ENCODE measurements at places on chromosomes 3 and 15. TPM values are rescaled to one million over a fixed set of nuclear protein-coding genes. Genes with fewer than 3 reads are reported as not detected.

GRCh38 chr3:37097776-37098175 lies 76.6 kb downstream of the LRRFIP2 start:
- DNase-seq: no peak

DNA sequence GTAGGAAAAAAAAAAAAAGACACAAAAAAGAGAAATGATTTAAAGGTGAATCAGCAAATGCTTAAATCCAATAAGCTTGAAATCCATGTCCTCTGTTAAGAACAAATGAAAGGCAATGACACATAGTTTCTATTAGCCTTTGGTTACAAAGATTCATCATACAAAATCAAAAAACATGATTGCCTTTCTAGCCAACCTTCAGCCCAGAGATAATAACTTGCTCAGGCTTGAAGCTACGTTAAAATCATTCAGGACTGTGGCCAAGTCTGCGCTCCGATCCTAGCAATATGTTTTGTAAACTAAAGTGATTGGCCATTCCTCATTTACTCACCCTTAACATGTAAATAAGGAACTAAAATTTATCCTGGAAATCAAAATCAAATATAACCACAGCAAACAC lies 556.7 kb downstream of the FGF12 start:
- DNase-seq: no peak

DNA sequence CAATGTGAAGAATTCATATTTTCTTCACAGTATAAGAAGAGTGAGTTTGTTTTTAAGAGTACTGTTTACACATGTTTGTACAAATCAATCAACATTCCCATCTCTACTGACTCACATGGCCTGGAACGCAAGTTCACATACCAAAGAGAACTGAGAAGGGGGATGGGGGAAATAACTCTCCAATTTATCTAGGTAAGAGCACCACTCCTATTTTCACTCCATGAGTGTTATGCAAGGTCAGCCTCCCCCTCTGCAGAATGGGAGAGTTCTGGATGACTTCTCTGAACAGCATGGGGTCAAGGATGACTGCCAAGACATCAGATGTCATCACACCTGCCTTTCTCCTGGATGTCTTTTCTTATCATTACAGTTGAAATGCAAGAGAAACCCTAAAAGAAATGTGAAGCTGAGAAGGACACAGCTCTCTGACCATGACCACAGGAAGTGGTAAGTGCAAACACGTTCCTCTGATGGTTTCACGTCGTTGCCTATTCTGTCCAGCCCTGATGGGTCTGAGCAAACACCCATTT lies 95.2 kb downstream of the SEMA6D start:
- no peak for DNase-seq

DNA sequence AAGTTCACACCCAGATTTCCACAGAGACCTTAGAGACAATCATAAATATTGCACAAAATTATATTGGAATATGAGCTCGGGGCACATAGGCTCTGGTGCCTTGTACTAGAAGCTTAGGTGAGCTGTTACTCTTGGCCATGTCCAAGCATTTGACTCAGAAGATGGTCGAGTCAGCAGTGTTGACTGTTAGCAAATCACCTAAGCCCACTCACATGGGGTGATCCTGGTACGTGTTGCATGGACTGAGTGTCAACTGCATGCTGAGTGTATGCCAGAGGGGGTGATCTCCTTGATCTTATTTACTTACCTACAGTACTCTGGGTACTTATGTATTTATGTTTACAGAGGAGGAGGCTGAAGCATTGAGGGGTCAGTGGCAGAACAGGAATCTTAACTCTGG lies 14.0 kb downstream of the SMAD3 start:
- DNase-seq: peak; percentile 63

DNA sequence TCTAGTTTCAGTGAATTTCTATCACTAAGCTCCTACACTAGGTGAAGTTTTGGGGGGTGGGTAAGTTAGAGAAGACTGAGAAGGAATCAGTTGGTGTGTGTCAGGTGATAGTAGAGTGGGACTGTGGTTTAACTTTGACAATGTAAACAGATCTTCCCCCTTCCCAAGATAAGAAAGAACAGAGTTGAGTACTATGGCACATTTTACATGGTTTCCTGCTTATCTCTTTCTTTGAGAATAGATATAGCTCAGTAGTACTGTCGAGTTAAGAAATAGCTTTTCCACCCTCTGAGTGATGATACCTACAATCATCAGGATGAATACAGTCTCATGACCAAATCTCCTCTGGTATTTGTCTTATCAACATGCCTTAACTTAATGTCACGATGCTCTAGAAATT lies 42.8 kb downstream of the GAP43 start:
- DNase-seq: no peak

DNA sequence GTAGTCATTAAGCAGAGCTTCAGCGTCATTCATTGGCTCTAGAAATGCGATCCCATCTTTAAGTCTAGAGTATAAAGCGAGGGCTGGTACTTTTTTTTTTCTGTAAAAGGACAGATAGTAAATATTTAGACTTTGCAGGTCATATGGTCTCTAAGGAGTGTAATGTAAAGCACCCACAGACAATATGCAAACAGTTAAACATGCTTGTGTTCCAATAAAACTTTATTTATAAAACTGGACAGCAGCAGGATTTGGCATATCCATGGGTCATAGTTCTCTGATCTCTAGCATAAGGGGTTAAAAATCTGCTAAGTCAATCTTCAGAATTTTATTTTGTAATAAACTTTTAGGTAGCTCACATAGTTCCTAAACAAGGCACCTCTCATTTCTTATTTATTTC lies 226.8 kb upstream of the TBC1D5 start:
- DNase-seq: no peak

DNA sequence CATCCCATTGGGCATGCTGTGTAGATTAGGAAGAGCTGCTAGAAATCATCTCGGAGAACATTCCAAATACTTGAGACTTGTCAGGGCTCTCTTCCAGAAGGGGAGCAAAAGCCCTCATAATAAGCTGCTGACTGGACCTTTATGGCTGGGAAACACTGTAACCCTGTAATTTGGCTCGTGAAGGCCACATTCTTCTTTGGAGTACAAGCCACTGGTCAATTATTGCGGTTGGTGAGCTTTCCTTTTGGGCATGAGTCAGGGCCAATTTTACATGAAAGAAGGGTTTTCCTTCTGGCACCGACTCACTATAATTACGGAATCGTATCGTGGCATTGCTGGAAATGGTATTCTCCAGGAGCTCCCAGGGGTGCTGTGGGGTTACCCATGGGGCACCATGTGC lies 434.5 kb upstream of the RGMA start:
- DNase-seq: peak; percentile 82

DNA sequence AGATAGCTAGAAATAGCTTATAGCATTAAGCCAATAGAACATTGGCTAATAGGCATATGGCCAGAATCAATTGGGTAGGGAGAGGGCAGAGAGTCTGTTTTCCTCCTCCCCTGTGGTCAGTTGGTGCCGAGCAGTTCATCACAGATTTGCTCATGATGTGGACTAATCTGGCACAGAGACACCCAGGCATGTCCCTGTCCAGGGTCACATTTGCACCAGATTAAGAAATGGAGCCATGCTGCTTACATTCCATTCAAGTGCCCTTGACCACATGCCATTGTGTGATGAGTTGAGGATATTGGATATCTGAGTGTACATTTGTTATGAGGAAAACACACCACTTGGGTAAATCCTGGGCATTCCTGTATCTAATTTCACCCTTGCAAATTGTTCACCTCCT lies 53.4 kb downstream of the USP13 start:
- no peak for DNase-seq

GRCh38 chr3:48919215-48920138 lies 835 bp downstream of the ARIH2 start:
- DNase-seq: peak; percentile 38

- peak; percentile 90 for DNase-seq
Measured at GRCh38 chr3:122572940-122573412, 4.5 kb upstream of the PARP15 start.

- no peak for DNase-seq
Measured at GRCh38 chr15:99450896-99451358, 114.9 kb upstream of the MEF2A start.

- no peak for DNase-seq
Measured at GRCh38 chr3:171566803-171567422, 106.7 kb upstream of the TNIK start.

- DNase-seq: no peak
Measured at GRCh38 chr15:64928626-64929220, 17.0 kb downstream of the ANKDD1A start.

DNA sequence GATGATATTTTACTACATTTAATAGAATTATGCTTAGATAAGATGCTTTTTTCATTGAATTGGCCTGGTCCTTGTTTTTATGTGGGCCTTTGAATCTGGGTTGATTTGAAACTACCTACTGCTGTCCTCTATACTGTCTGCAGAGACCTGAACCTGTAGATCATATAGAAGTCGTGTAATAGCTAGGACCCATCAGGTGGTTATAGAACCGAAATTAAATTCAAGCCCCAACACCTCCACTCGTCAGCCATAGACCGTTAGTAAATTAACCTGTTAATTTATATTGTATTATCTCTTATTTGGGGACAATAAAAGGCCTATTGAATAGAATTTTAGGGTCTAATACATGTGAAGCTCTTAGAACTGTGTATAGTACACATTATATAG lies 108.4 kb downstream of the MBNL1 start:
- no peak for DNase-seq

The SLC9A9 gene
- 0.20 TPM for total RNA-seq

The FAM81A gene
- not detected for total RNA-seq

The TEX9 gene
- not detected for total RNA-seq

The CXCR6 gene
- total RNA-seq: not detected

The HHATL gene
- not detected for total RNA-seq

The TUSC7 gene
- not detected for total RNA-seq

Data from MG63 (cell line).